ENCODE measurements at places on chromosomes 3 and 15.

- DNase-seq, result no peak
Observed at GRCh38 chr3:122533480-122533879, 18.7 kb upstream of the KPNA1 start.

- DNase-seq, result no peak
Observed at GRCh38 chr3:12049675-12050074, 45.5 kb downstream of the SYN2 start.

GRCh38 chr3:127748754-127749327 is 73.5 kb downstream of the MGLL start:
- DNase-seq, result no peak

GRCh38 chr15:71313806-71314205 is 198.5 kb downstream of the THSD4 start:
- DNase-seq, result no peak

DNA sequence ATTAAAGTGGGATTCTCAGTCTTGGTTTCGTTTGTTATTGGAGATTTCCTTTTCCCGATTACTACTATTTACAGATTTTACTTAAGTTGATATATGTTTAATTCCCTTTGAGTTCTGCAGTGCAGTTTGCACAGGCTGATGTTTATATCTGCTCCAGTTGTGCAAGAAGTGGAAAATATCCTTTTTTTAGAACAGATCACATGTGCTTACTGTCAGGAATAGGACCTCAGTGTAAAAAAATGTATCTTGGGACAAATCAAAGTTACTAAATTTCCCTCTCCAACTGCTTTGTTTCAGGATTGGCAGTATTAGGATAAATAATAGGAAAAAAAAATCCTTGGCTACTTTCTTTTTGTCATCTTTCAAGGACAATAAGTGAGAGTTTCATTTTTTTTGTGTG is 6.9 kb downstream of the MITF start:
- no peak for DNase-seq

- DNase-seq, result no peak
Observed at GRCh38 chr3:72144773-72145505, 360.0 kb upstream of the PROK2 start.

- DNase-seq, result no peak
Observed at GRCh38 chr3:61761694-61762430, 200.5 kb downstream of the PTPRG start.

DNA sequence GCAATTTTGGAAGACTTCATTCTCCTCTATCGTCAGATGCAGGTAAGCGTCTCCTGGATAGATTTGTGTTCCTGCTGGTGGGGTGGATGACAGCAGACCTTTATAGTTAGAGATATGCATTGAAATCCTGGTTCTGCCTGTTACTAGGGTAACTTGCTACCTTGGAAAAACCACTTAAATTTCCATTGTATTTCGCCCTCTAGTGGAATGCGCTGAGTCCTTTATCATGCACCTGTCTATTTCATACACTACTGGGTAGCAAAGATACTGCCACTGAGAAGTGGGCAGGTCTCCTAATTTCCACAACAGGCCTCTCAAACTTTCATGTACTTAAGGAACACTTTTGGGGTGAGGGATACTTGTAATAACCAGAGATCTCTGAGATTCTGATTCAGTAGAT is 209.5 kb upstream of the SUCLG2 start:
- DNase-seq, result no peak

DNA sequence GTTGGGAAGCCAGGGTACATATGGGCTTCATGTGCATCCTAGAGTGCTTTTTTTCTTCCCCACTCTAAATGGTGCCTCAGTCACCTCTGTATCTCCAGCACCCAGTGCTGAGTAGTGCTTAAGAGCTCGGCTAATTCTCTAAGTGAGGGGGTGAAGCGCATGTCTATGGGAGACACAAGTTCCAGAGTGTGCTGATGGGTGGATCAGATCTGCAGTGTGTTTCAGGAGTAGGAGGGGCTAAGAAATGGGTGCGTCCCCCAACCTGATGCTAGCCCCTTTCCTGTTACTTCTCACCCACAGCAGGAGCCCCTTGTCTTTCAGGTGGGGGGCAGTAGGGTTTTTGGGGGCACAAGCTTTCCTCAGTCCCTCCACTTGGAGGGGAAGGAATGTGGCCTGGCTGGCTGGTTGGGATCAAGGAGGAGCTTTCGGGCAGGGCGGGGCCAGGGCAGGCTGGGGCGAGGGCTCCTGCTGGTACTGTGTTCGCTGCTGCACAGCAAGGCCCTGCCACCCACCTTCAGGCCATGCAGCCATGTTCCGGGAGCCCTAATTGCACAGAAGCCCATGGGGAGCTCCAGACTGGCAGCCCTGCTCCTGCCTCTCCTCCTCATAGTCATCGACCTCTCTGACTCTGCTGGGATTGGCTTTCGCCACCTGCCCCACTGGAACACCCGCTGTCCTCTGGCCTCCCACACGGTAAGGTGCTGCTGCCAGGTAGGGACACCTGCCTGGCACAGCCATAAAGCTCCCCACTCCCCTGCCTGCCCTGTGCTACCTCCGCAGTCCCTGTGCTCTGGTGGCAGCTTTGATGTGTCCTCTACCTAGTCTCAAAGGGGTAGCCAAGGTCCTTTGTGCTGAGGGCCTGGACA is at the start of gene IL17RE:
IL17RE (plus strand) TSS at position 477 of the 866 bp plus-strand sequence; CDS start at position 562, 85 bp downstream.
- no peak for DNase-seq

DNA sequence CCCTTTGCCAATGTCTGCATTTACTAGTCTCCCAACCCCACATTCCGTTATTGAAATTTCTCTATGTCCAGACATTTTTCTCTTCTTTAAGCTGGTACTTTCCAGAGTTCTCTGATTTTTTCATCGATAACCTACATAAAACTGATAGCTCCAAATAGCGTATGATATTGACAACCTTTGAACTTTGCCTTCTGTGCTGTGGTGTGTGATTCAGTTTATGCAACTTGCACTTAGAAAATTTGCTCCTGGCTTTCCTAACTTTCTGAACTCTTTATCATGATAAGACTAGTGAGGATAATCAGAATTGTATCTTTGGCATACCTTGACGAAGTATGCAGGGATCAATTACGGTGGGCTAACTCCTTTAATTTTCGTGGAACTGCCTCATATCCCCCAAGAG is 1261.3 kb downstream of the SI start:
- no peak for DNase-seq

DNA sequence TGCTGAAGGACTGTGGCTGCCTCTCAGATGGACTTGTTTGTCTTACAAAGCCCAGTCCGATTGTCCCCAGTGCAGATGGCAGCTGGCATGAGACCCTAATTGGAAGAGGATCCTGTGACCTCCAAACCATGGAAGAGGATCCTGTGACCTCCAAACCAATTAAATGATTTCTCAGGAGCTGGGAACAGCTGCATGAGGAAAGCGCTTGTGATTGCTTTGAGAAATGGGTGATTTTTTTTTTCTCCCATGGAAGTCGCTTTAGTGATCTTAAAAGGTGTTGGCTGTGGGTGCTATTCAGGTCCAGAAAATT is 68.4 kb upstream of the LARS2 start:
- DNase-seq, result no peak

DNA sequence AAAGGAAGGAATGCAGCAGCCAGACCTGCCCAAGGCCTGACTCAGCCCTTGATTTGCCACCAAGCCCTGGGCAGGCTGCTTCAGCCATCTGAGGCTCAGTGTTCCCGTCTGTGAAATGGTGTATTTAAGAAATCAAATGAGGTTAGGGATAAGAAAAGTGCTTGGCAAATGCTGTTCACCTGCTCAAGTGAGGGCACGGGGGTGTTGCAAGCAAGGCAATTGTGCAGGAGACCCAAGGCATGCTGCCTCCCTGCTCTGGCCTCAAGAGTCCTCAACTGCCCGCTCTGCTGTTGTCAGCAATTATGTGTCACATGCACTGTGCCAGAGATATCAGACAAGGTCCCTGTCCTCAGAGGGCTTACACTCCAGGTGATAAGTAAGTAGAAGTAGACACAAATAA is 101.8 kb downstream of the TPRA1 start:
- DNase-seq, result no peak

DNA sequence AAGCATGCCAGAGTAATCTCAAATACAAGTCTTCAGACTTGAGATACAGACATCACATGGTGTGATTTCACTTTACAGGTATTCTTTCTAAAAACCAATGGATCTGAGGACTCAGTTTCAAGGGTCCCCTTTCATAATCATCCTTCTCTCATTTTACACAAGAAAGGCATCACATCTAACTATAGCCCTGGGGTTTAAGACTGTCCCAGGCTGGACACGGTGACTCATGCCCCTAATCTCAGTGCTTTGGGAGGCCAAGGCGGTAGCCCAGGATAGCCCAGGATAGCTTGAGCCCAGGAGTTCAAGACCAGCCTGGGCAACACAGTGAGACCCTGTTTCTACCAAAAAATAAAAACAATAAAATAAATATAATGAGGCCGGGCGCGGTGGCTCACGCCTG is 36.4 kb downstream of the UBP1 start:
- no peak for DNase-seq

- no peak for DNase-seq
Observed at GRCh38 chr15:78929536-78930264, 15.1 kb downstream of the CTSH start.

DNA sequence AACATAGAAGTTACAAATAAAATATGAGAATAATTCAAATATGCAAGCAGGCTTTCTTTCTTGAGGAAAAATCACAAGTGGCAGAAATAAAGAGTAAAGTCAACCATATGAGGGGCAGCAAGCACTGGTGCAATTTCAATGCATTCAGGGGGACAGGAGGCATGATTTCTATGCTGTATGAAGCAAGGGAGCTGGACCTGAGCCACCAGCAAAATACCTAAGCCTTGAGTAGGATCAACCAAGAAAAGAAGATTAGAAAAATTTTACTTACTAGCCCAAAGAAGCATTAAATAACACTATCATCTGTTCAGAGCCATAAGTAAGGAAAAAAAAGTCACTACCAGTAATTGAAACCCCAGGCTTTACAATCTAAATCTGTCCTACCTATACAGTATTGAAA is 6.3 kb downstream of the ADGRG7 start:
- no peak for DNase-seq

DNA sequence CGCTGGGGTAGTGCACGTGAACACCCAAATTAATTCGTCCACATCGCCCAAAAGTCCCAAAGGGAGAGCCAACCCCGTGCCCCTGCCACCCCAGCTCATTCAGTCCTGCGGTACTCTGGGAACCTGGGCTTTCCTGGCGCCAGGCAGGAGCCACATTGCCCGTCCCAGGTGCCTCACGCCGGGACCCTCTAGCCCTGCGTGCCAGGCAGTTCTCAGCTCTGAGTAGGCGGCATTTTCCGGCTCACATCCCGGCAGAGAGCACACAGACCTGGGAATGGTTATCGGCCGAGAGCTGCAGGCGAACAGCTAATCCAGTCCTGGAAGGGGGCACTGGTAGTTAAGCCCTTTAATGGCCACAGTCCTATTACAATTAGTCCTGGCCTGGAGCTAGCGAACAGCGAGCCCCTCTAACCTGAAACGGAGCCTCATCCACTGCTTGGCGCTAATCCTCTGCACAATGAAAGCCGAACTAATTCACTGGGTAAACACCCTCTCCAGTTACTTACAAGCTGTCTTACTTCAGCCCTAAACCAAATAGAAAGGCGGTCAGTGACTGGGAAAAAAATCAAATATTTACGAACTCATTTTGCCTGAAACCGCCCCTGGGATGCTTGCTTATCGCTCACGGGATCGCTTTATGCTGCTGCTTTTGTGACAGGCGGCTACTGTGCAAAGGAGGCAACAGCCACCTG is 254.6 kb upstream of the SOX14 start:
- no peak for DNase-seq

DNA sequence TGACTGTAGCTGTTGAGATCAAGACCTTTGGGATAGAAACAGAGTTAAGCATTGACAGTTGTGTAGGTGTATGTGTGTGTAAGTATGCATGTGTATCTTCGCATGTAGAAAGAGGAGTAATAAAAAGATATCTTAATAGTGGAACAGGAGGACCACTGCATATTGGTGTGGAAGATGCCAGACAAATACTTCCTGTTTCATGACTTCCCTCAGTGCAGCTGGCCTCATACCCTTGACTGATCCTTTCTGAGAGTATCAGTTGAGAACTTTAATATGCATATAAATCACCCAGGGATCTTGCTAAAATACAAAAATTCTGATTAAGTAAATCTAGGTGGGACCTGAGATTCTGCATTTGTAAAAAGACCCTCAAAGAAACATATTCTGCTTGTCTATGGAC is 8.5 kb upstream of the ZBED2 start:
- DNase-seq, result no peak

- no peak for DNase-seq
Observed at GRCh38 chr3:174959556-174960065, 100.5 kb downstream of the NAALADL2 start.

DNA sequence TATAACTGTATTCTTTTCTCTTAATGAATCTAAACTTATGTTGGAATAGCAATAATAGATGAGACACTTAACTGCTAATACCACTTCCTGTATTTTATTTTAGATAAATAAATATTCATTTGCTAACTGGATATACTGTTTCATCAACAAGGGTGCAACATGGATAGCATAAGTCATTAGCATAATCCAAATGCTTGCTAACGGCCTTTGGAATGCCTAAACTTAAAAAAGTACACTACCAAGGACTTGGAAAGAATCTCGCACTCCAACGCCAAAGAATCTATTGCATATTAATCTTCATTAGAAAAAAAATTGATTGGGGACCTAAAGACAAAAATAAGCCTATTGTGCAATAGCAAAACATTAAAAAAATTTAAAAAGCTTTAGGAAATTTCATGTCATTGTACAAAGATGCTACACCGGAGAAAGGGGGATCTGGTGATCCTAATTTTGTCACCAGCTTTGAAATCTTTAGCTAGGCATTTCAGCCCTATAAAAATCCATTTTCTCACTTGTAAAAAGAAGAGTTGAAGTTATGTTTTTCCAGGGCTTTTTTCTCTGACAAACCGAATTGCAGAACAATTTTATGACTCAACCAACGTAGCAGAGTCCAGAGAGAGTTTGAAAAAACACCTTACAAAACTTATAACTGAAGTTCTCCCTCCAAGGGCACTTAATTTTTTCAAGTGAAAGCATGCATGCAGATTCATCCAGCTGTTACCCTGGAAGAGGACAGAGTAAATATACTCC is 4.1 kb downstream of the VGLL3 start:
- DNase-seq, result no peak

DNA sequence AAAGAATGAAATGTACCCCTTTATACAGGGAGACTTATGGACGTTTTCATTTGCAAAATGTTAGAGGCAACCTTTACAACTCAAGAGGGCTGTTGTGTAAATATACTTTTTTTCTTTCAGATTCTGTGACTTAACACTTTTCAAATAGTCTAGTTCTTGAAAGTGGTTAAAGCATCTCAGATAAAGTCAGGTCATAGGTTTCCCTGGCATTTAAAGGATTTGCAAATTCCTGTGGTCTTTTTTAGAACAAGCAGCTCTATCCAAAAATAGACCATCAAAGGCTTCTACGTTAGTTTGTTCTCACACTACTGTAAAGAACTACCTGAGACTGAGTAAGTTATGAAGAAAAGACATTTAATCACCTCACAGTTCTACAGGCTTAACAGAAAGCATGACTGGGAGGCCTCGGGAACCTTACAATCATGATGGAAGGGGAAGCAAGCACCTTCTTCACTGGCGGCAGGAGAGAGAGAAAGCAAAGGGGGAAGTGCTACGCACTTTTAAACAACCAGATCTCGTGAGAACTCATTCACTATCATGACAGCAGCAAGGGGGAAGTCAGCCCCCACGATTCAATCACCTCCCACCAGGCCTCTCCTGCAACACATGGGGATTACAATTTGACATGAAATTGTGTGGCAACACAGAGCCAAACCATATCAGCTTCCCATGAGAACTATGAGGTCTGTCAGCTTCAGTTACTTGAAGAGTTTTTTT is 23.3 kb upstream of the GABRR3 start:
- no peak for DNase-seq

GRCh38 chr15:62444104-62445022 is 279.3 kb upstream of the C2CD4B start:
- no peak for DNase-seq

- DNase-seq, result no peak
Observed at GRCh38 chr3:66055289-66055688, 16.6 kb upstream of the MAGI1 start.

All from CD4-positive, alpha-beta T cell treated with Interleukin-6 for 4 hours (primary cell).